ENCODE measurements at places on chromosomes 1 and 21. TPM values are rescaled to one million over a fixed set of nuclear protein-coding genes. Genes with fewer than 3 reads are reported as not detected.

The C1QA gene
- total RNA-seq, result not detected

The LAD1 gene
- not detected for total RNA-seq

The CBS gene
- 0.40 TPM for total RNA-seq

The ACKR1 gene
- not detected for total RNA-seq

The SMCP gene
- not detected for total RNA-seq

The KCNK2 gene
- not detected for total RNA-seq

The CLCNKB gene
- total RNA-seq, result not detected

The S100A16 gene
- total RNA-seq, result not detected

The WNT3A gene
- not detected for total RNA-seq

Measured in naive thymus-derived CD4-positive, alpha-beta T cell (primary cell).